ENCODE measurements at places on chromosomes 16 and 17.

DNA sequence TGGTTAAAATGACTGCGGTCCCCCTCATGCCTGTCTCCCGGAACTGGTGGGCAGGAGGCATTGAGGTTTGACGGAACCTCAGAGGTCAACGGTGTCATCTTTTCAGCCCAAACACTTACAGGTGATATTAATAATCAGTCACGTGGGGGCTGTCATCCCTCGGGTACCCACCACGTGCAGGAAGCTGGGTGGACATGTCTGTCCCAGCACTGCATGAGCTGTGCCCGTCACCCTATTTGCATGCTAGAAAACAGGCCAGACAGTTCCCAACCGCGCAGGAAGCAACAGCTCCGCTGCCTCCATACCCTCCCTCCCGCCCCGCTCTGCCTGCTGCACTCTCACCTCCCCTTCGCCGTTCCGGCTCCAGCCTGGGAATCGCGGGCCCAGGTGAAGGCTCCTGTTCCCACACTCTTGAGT, 1.4 kb downstream of the SYNGR3 start:
- DNase-seq = no peak

DNA sequence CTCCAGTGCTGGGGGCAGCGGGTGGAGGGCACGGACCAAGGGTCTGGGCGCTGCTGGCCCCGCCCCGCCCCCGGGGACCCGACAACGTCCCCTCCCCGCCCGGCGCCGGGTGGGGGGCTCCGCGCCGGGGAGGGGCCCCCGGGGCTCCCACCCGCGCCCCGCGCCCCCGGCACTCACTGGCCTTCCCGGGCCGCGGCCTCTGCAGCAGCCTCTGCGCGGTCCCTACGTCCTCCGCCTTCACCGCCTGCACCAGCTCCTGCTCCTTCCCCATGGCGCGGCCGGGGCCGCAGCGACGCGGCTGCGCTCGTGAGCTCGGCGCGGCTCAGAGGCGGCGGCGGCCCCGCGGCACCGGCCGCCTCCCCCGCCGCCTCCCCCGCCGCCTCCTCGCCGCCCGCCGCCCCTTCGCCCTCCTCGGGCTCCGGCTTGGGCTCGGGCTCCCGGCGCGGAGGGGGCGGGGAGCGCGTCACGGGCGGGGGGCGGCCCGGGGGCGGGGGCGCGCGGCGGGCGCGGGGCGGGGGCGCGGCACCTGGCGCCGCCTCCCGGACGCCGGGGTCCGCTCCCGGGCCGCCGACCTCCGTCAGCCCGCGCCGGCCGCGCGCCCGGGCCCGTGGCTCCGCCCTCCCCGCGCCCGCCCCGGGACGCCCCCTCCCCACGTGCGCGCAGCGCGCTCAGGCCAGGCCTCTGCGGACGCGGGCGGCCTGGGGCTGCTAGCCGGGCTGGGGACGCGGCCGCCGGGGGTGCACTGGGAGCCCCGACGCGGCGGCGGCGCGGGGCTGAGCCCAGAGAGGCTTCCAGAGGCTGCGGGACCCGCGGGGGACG, at the start of gene CASKIN1:
CASKIN1 (minus strand) TSS at position 444 of the 819 bp plus-strand sequence; CDS start at position 271, 173 bp downstream.
- DNase-seq = no peak

- DNase-seq = no peak
These were observed at the start of gene HSD11B2 for GRCh38 chr16:67430977-67431774. HSD11B2 (plus strand) TSS chr16:67431121; CDS start chr16:67431249, 128 bp downstream.

- no peak for DNase-seq
These were observed 1245.8 kb downstream of the CDH11 start for GRCh38 chr16:63876103-63876502.

DNA sequence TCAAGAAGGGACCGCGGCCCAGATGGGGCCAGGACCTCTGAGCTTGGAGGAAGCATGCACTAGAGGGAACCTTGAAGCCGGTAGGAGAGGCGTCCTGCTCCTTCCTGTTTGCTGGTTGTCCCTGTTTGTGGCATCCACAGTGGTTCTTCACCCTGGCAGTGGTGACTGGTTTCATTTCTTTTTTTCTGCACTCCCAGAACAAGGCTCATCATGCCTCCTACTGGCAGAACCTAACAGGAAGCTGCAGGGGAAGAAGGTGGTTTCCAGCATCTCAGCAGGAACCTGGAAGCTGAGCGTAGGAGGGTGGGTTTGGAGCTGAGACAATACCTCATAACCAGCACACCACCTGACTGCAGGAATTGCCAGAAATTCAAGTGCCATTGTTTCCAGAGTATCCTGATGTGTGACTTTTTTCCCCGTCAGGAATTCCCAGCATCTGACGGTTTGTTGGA, 5.8 kb downstream of the TMEM231 start:
- DNase-seq = no peak

DNA sequence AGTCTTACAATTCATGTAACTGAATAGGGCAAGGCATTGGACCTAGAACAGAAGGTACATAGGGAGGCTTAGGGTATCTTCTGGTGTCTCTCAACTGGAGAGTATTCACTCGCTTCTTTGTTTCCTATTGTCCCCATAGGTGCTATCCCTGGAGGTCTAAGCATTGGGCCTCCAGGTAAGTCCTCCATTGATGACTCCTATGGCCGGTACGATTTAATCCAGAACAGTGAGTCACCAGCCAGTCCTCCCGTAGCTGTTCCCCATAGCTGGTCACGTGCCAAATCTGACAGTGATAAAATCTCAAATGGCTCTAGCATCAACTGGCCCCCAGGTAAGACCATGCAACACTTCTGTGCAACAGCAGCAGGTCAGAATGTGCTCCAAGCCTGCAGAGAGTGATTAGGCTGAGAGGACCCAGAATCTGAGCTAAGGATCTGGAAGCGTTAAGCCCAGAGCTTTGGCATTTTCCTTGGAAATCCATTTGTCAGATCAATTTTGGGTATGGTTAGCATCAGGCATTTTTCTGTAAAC, 35.7 kb downstream of the TMC6 start:
- DNase-seq = no peak

GRCh38 chr17:49548506-49549310, 27.0 kb upstream of the NXPH3 start:
- no peak for DNase-seq

GRCh38 chr16:54000361-54000760, 286.2 kb downstream of the IRX3 start:
- DNase-seq = no peak

GRCh38 chr16:4795828-4796572, 831 bp downstream of the SMIM22 start:
- DNase-seq = no peak

GRCh38 chr17:8019665-8020650, 17.5 kb downstream of the GUCY2D start:
- DNase-seq = no peak

GRCh38 chr16:17439580-17439979, 31.2 kb downstream of the XYLT1 start:
- DNase-seq = no peak

GRCh38 chr17:50832267-50832863, 3.0 kb upstream of the WFIKKN2 start:
- DNase-seq = no peak

DNA sequence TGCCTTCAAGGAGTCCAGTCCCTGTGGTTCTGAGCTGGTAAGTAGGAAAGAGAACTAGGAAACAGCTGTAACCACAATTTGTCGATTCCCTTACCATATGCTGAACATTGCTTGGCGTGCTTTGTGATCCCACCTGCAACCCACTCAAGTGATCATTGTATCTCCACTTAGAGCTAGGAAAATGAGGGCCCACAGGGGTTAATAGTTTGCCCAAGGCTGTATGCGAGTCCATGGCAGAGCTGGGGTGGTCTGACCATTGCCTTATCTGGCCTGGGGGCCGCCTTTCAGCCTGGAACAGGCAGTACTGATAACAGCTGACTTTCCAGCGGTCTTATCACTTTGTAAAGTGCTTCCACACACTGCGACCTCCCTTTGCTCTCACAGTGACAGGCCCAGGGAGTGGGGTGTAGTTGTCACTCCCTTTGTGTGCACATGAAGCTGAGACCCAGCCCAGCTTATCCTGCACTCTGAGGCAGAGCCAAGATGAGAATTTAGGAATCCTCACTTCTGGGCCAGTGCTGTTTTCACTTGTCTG, 9.8 kb downstream of the MYL4 start:
- no peak for DNase-seq

DNA sequence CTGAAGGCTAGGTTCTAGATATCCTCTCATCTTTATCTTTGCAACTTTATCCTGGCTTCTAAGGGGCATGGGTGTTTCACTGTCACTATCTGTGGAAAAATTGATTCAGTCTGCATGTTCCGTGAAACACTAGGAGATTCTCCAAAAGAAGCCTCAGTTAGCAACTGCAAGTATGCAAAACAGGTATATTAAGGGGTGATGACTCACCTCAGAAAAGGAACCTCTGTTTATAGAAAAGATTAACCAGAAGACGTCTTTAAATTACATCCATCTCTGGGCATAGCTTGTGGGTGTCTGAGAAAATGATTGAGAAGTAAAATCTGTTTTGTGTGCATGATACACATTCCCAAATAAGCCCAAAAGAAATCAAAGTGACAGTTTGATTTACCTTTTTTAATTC, 353.8 kb upstream of the HSBP1 start:
- DNase-seq = no peak

GRCh38 chr16:72815348-72816318, 232.3 kb downstream of the ZFHX3 start:
- DNase-seq = no peak

DNA sequence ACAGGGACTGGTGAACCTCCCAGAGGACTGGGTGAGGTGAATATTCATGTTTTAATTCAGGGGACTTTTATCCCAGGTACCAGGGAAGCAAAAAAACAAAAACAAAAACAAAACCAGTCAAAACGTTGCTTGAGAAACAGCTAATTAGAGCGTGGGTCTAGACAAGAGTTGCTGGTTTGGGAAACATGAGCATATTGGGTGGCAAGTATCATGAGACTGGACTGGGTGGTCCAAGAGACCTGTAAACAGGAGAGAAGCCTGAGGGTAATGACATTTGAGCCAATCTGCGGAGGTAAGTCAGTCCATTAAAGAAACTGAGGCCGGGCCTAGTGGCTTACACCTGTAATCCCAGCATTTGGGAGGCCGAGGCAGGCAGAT, 11.5 kb upstream of the BPTF start:
- DNase-seq = no peak

GRCh38 chr17:8791910-8792270, 7.3 kb downstream of the MFSD6L start:
- DNase-seq = no peak

DNA sequence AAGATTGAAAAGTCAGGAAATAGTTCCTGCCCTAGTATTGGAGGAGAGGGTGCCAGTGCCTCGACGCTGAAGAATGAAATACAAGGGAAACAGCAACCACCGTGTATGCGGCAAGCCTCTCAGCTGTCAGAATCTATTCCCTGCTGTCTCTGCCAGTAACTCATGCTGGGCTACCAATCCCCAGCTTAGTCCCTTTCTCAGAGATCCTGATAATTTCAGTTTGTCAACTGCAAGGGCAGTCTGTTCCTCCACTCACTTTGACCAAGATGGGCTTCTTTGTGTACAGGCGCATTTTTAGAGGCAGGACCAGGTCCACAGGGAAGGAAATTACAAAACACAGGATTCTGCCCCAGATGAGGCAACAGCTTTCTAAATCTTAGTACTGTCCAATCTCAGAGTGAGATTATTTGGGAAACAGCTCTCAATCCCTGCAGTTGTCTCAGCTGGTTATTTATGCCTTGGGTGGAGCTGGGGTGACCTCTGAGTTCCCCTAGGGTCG, 1.3 kb downstream of the NQO1 start:
- no peak for DNase-seq

- no peak for DNase-seq
These were observed 105.5 kb downstream of the KPNA2 start for GRCh38 chr17:68141050-68141449.

GRCh38 chr16:48559462-48560211, 50.3 kb downstream of the N4BP1 start:
- DNase-seq = no peak

DNA sequence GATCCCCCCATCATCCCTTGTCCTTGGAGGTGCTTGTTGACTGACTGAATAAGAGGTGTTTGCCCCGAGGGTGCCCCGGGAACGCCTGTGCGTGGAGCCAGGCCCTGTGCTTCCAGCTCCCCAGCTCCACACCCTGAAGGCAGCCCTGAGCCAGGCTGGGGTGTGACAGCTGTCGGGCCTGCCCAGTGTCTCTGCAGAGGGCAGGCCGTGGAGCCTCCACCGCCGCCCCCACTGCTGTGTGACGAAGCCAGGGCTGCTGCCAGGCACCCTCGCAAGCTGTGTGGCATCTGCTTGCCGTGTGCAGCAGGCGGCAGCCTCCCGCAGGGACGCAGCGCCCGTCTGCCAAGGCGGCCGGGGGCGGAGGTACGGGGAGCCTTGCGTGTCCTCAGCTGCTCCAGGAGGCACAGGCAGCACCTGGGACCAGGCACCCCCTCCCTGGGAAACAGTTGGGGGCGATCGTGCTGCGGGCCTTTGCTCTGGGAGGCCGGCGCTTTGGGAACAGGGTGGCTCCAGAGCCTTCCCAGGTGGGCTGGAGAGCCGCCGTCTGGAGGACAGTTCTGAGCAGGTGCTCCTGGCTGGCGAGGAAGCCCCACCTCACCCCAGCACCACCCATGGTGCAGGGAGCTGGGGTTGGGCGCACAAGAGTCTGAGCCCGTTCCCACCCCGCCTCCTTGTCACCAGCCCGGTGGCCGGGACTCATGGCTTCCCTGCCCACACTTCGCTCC, 26.6 kb downstream of the GSE1 start:
- no peak for DNase-seq

DNA sequence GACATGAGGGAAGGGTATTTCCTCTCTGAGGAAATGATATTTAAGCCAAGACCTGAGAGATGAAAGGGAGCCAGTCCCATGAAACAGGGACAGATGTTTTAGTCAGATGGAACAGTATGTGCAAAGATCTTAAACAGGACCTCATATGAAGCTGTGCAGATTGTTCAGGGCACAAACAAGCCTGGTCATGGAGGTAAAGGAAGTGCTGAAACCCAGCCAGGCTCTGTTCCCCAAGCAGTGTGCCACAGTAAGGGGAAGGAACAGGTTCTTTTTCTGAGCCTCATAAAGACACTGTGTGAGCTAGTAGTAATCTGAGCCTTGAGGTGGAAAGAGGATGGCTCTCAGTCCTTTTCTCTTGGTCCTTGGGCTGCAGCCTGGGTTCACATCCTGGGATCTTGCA, 159.9 kb downstream of the ANKFN1 start:
- DNase-seq = no peak

- DNase-seq = no peak
These were observed 4.2 kb upstream of the SLC16A3 start for GRCh38 chr17:82224666-82225065.

- DNase-seq = no peak
These were observed 17.4 kb downstream of the ADAP2 start for GRCh38 chr17:30939051-30939689.

- no peak for DNase-seq
These were observed 529.1 kb downstream of the HS3ST4 start for GRCh38 chr16:26220894-26221293.

- no peak for DNase-seq
These were observed 21.2 kb downstream of the METTL9 start for GRCh38 chr16:21620592-21620991.

DNA sequence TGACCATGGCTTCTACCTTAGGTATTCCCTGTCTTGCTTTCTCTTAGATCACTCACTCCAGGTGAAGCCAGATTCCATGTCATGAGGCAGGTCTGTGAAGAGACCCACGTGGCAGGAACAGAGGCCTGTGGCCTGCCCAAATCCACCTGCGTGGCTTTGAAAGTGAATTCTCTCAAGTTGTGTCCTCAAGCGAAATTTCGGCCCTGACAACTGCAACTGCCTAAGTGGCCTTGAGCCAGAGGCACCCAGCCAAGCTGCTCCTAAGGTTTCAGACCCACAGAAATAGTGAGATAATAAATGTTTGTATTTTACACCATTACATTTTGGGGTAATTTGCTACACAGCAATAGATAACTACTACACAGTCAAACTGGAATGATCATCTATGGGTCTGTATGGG, 497.9 kb downstream of the XYLT1 start:
- DNase-seq = no peak

All from left renal pelvis (tissue), 4 donors.